ENCODE measurements at places on chromosomes 2 and 18. TPM values are rescaled to one million over a fixed set of nuclear protein-coding genes. Genes with fewer than 3 reads are reported as not detected.

Gene BMPR2
- total RNA-seq = 36.7 TPM

Gene CKAP2L
- 10.3 TPM for total RNA-seq

Gene RESP18
- not detected for total RNA-seq

Gene TBR1
- not detected for total RNA-seq
